IMR-90 (cell line): ENCODE measurements at places on chromosomes 16 and 17. TPM values are rescaled to one million over a fixed set of nuclear protein-coding genes. Genes with fewer than 3 reads are reported as not detected.

- H3K4me1 ChIP-seq, result no peaks in the 10 kb centered on the region
- peaks cover 3% of the 10 kb centered on the region for H3K27me3 ChIP-seq
- no peak overlapping the region for H3K4me3 ChIP-seq
- H3K27ac ChIP-seq, result no peak overlapping the region
- no peaks in the 10 kb centered on the region for H3K36me3 ChIP-seq
Measured at GRCh38 chr17:34442387-34443111, 79.5 kb upstream of the CCL1 start.

GRCh38 chr16:53912155-53912554, 208.2 kb downstream of the FTO start:
- no peaks in the 10 kb centered on the region for H3K27me3 ChIP-seq
- no peak for DNase-seq
- peaks cover 15% of the 10 kb centered on the region for H3K4me1 ChIP-seq
- no peak overlapping the region for H3K27ac ChIP-seq
- no peak overlapping the region for H3K4me3 ChIP-seq

DNA sequence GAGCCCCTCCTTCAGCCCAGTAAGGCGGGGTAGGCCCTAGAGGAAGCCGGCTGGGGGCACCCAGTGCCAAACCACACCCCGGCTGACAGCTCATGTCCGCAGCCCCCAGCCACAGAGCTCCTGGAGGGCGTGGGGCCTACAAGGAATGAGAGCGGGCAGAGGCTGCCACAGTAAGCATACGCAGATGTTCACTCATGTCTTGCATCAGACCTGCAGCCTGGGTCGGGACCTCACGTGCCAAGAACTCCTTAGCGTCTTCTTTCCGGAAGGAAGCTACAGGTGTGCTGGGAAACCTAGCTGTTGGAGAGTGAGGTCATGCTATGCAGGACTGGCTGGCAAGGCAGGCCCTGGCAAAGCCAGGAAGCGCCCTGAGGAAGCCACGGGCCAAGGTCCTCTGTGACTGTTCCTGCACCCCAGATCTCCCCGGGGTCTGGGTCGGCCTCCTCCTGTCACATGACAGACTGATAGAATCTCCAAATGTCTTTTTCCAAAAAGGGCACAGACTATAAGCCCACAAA, 1.6 kb downstream of the ZNF598 start:
- H3K36me3 ChIP-seq, result peaks cover 12% of the 10 kb centered on the region
- no peaks in the 10 kb centered on the region for H3K27me3 ChIP-seq
- peak overlapping the region; percentile 75; the same call in 1 of the 2 replicates for H3K4me3 ChIP-seq
- H3K27ac ChIP-seq, result peak overlapping the region; percentile 19
- H3K4me1 ChIP-seq, result peaks cover 28% of the 10 kb centered on the region

- H3K27me3 ChIP-seq, result no peaks in the 10 kb centered on the region
- H3K36me3 ChIP-seq, result peaks cover 23% of the 10 kb centered on the region
- no peak for DNase-seq
- peaks cover 3% of the 10 kb centered on the region; the same call in 1 of the 2 replicates for H3K4me1 ChIP-seq
Measured at GRCh38 chr16:88844419-88845036, 12.2 kb downstream of the GALNS start.

DNA sequence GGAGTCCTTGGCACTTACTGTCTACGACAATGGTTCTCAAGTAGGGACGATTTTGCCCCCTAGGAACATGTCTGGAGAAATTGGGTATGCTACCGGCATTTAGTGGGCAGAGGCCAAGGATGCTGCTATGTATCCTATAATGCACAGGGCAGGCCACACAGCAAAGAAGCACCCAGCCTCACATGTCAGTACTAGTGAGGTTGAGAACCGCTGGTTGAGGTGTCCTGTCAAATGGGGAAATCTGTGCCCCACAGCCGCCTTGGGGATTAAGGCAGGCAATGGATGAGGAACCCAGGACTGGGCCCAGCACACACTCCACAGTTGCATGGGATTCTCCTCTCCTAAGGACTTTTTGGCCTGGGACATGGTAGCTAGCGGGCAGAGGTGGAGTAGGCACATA, 86.7 kb upstream of the TOB1 start:
- no peak for DNase-seq
- H3K4me1 ChIP-seq, result peaks cover 40% of the 10 kb centered on the region
- H3K4me3 ChIP-seq, result no peak overlapping the region
- H3K27ac ChIP-seq, result no peak overlapping the region

- H3K4me3 ChIP-seq, result no peak overlapping the region
- peaks cover 11% of the 10 kb centered on the region for H3K4me1 ChIP-seq
Measured at GRCh38 chr16:48081656-48082055, 74.1 kb downstream of the ABCC12 start.

DNA sequence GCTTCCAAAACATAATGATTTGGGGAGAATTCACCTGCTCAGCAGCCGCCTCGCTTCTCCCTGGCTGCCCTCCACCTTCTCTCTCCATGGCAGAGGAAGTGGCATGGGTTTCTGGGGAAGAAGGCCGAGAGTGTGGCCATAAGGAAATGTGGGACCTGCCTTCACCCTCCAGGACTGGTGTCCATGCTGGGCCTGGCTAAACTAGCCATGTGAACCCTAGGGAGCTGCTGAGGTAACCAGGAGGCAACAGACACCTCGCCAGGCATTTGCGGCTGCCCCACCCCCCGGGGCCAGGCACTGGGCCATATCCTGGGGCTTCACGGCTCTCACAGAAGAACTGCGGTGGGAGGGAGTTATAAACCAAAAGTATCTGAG, 9.9 kb upstream of the CMTM4 start:
- no peaks in the 10 kb centered on the region for H3K36me3 ChIP-seq
- H3K27me3 ChIP-seq, result no peaks in the 10 kb centered on the region
- no peak for DNase-seq
- H3K4me3 ChIP-seq, result no peak overlapping the region
- H3K4me1 ChIP-seq, result peaks cover 4% of the 10 kb centered on the region

GRCh38 chr17:41734139-41734948, at the start of gene HAP1:
TSS of gene HAP1 (minus strand) at chr17:41734643. CDS start at chr17:41734634, 9 bp downstream.
- no peaks in the 10 kb centered on the region for H3K36me3 ChIP-seq
- H3K4me1 ChIP-seq, result peaks cover under 1% of the 10 kb centered on the region; the same call in 1 of the 2 replicates
- peak within 1 kb of the TSS; percentile 35 for H3K4me3 ChIP-seq
- no peak within 1 kb of the TSS for H3K27ac ChIP-seq
- H3K27me3 ChIP-seq, result peaks cover 69% of the 10 kb centered on the region
- DNase-seq, result peak; percentile 8

DNA sequence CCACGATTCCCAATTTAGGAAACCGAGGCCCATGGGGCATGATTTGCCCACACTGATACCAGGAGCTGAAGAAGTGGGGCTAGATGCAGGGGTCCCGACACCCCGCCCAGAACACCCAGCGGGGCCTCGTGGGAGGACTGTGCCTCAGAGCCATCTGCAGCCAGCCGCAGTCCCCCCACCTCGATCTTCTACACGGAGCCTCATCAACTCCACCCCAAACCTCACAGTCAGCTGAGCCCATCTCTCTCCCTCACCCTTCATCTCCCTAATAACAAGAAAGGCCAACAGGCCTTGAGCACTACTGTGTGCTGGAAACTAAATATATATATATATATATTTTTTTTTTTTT, 4.2 kb downstream of the ITGAE start:
- DNase-seq, result no peak
- H3K27me3 ChIP-seq, result no peaks in the 10 kb centered on the region
- H3K4me1 ChIP-seq, result peaks cover 18% of the 10 kb centered on the region

DNA sequence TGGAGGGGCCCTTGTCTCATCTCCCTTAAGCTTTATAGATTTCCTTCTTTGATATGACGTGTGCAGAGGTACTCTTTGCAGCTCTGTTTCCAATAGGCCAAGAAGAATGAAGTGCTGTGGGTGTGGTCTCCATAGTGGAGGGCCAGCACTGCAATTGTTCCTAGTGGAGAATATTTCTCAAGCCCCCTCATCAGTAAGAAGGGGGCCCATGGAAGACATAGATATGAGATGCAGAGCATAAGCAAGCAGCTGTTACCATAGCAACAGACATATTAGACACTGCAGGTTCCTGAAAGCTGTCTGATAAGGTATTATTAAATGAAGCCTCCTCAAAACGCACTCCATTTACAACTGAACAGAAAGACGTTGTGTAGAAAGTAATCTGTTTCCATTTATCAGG, 240.7 kb downstream of the ZFHX3 start:
- no peaks in the 10 kb centered on the region for H3K27me3 ChIP-seq
- H3K4me3 ChIP-seq, result no peak overlapping the region
- no peaks in the 10 kb centered on the region for H3K4me1 ChIP-seq
- no peak overlapping the region for H3K27ac ChIP-seq

GRCh38 chr16:78956859-78957258, 643.7 kb downstream of the MAF start:
- H3K4me1 ChIP-seq, result no peaks in the 10 kb centered on the region
- no peaks in the 10 kb centered on the region for H3K36me3 ChIP-seq
- no peak for DNase-seq
- H3K27ac ChIP-seq, result no peak overlapping the region

GRCh38 chr17:75013092-75013559, 656 bp downstream of the MRPL58 start:
- H3K27me3 ChIP-seq, result no peaks in the 10 kb centered on the region
- peaks cover 3% of the 10 kb centered on the region; the same call in 1 of the 2 replicates for H3K36me3 ChIP-seq
- DNase-seq, result no peak
- peaks cover 6% of the 10 kb centered on the region for H3K4me1 ChIP-seq
- peak overlapping the region; percentile 86 for H3K27ac ChIP-seq

- DNase-seq, result no peak
- H3K4me3 ChIP-seq, result no peak overlapping the region
- no peak overlapping the region for H3K27ac ChIP-seq
- no peaks in the 10 kb centered on the region for H3K27me3 ChIP-seq
Measured at GRCh38 chr16:17963185-17963836, 373.2 kb downstream of the NPIPA8 start.

- peak; percentile 10 for DNase-seq
- H3K4me1 ChIP-seq, result no peaks in the 10 kb centered on the region
- no peak overlapping the region for H3K27ac ChIP-seq
- H3K36me3 ChIP-seq, result no peaks in the 10 kb centered on the region
- no peak overlapping the region for H3K4me3 ChIP-seq
Measured at GRCh38 chr16:28062847-28063521, 530 bp downstream of the GSG1L start.

GRCh38 chr16:83969771-83970429, 1.9 kb downstream of the NECAB2 start:
- H3K27ac ChIP-seq, result no peak overlapping the region
- no peak overlapping the region for H3K4me3 ChIP-seq
- H3K36me3 ChIP-seq, result no peaks in the 10 kb centered on the region; the same call in 1 of the 2 replicates

DNA sequence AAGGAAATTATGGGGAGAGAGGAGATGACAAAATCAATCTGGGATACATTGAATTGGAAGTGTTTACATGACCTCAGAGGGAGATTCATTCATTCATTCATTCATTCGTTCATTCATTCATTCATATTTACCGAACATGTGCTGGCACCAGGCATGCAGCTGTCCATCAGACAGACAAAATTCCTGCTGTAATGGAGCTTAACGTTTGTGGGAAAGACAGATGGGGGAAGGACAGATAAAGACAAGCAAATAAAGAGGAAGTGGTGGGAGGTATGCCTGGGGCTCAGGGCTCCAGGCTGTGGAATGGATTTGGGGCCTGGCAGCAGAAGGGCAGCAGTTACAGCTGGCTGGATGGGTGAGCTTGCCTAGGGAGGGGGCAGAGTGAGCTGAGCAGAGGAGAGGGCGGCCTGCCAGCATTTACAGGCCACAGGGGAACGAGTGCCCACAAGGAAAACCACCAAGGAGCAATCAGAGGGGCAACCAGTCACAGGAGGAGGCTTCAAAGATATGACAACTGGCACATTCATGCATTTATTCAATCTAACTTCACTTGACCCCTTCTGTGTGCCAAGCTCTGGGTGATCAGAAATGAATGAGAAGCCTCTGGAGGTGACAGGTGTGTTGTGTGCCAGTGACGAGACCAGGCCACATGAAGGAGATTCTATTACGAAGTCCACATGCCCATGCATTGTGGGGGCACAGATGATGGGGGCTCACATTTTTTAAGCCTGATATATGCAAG, 48.5 kb downstream of the ARHGAP27 start:
- H3K4me3 ChIP-seq, result no peak overlapping the region
- H3K27ac ChIP-seq, result no peak overlapping the region
- peaks cover 5% of the 10 kb centered on the region; the same call in 1 of the 2 replicates for H3K4me1 ChIP-seq
- no peak for DNase-seq
- H3K36me3 ChIP-seq, result no peaks in the 10 kb centered on the region

GRCh38 chr16:48734220-48734619, 124.2 kb upstream of the N4BP1 start:
- no peaks in the 10 kb centered on the region for H3K4me1 ChIP-seq
- no peaks in the 10 kb centered on the region for H3K36me3 ChIP-seq
- no peak overlapping the region for H3K27ac ChIP-seq
- no peaks in the 10 kb centered on the region for H3K27me3 ChIP-seq

DNA sequence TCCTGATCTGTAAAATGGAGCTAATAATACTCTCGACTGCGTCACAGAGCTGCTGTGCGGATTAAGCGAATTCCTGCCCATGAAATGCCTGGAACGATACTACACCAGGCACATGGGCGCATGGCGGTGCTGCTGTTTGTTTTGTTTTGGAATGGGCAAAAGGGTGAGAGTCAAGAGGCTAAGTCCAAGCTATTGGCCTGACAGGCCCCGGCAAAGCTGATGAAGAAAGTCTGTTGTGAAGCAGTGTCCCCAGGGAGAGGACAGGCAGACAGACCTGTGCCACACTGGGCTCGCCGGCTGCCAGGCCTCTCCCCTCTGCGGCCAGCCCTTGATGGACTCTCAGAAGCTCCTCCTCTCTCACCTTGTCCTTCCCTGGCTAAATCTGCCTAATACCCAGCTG, 31.3 kb upstream of the RASD1 start:
- DNase-seq, result no peak
- H3K27ac ChIP-seq, result no peak overlapping the region
- no peaks in the 10 kb centered on the region for H3K4me1 ChIP-seq
- H3K36me3 ChIP-seq, result no peaks in the 10 kb centered on the region
- no peak overlapping the region for H3K4me3 ChIP-seq
- no peaks in the 10 kb centered on the region; the same call in 1 of the 2 replicates for H3K27me3 ChIP-seq

DNA sequence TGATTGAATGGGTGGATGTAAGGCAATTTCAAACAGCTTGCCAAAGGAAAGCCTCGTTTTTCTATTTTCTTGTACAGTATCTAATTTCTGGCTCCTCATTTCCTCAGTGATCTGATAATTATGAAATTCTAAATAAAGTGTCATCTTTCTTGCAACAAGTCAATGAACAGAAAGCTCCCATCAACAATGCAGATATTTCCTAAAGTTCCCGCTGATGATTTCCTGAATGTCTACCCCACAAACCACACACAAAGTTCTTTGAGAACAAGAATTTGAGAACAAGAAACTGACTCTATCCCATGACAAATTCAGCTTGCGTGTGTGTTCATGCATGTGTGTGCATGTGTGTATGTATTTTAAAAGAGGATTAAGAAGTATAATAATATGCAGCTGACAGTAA, 35.2 kb downstream of the SKAP1 start:
- no peaks in the 10 kb centered on the region for H3K4me1 ChIP-seq
- DNase-seq, result no peak
- H3K4me3 ChIP-seq, result no peak overlapping the region
- no peak overlapping the region for H3K27ac ChIP-seq

- H3K36me3 ChIP-seq, result peaks cover 12% of the 10 kb centered on the region
- H3K27ac ChIP-seq, result no peak overlapping the region; the same call in 1 of the 2 replicates
- no peaks in the 10 kb centered on the region for H3K27me3 ChIP-seq
- no peak overlapping the region for H3K4me3 ChIP-seq
- H3K4me1 ChIP-seq, result no peaks in the 10 kb centered on the region; the same call in 1 of the 2 replicates
Measured at GRCh38 chr17:68033636-68034451, 1.7 kb upstream of the KPNA2 start.

The SMCR8 gene
- 7.1 and 7.2 TPM in 2 replicates for polyA plus RNA-seq

The CASKIN2 gene
- polyA plus RNA-seq, result 6.9 and 7.5 TPM in 2 replicates

The CALB2 gene
- polyA plus RNA-seq, result 0.24 and 0.32 TPM in 2 replicates

The NACA2 gene
- polyA plus RNA-seq, result not detected in 2 replicates

The SDR42E2 gene
- not detected in 2 replicates for polyA plus RNA-seq

The SLFN12 gene
- polyA plus RNA-seq, result 13.5 and 16.6 TPM in 2 replicates

The TLCD2 gene
- polyA plus RNA-seq, result 0.67 and 1.2 TPM in 2 replicates

The CHST4 gene
- 0.04 TPM in 1 of 2 replicates, not detected in the other for polyA plus RNA-seq

The ASPA gene
- 0.02 TPM in 1 of 2 replicates, not detected in the other for polyA plus RNA-seq

The RAB11FIP4 gene
- 0.59 and 0.68 TPM in 2 replicates for polyA plus RNA-seq

The ST6GALNAC1 gene
- polyA plus RNA-seq, result not detected in 2 replicates

The MYH1 gene
- not detected in 2 replicates for polyA plus RNA-seq

The HSPB9 gene
- not detected in 2 replicates for polyA plus RNA-seq

The CACNA1G gene
- 0.03 TPM in 2 replicates for polyA plus RNA-seq
